ENCODE measurements at places on chromosomes 3 and 15.

DNA sequence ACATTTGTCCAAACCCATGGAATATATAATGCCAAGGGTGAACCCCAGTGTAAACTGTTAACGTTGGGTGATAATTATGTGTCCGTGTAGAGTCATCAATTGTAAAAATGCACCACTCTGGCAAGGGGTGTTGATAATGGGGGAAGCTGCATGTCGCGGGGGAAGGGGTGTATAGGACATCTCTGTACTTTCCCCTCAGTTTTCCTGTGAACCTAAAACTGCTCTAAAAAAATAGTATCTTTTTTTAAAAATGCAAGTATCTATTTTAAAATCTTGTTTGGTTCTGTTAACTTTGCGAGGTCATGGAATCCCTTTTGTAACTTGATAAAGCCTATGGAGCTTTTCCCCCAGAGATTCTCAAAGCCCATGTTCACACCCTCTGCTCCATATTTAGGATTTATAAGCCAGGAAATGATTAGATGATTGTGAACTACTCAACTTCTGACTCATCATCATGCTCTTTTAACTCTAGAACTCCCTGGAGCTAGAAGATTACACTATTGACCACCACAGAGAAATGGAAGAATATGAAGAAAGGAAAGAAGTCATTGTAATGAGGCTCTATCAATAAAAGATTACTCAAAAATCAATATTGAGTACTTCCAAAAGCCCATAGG is 56.1 kb upstream of the C3orf49 start:
- no peak for DNase-seq

GRCh38 chr15:83930392-83931212 is 276.7 kb downstream of the ADAMTSL3 start:
- DNase-seq = no peak

DNA sequence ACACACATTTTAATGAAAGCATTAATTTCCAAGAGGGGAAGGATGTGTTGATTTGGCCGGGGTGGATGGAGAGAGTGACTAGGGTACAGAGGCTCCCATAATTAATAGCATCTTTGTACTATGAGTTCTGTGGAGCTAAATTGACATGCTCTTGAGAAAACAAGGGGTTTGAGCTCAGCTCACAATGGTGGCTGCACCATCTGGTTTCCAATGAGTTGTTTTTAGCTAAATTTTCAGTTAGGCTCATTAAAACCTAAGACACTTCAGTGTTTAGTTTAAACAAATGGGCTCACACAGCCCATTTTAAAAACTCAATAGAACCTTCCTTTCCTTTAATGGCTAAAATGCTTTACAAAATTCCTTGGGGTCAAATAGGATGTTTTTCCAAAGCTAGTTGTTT is 199.7 kb downstream of the TNIK start:
- DNase-seq = no peak

DNA sequence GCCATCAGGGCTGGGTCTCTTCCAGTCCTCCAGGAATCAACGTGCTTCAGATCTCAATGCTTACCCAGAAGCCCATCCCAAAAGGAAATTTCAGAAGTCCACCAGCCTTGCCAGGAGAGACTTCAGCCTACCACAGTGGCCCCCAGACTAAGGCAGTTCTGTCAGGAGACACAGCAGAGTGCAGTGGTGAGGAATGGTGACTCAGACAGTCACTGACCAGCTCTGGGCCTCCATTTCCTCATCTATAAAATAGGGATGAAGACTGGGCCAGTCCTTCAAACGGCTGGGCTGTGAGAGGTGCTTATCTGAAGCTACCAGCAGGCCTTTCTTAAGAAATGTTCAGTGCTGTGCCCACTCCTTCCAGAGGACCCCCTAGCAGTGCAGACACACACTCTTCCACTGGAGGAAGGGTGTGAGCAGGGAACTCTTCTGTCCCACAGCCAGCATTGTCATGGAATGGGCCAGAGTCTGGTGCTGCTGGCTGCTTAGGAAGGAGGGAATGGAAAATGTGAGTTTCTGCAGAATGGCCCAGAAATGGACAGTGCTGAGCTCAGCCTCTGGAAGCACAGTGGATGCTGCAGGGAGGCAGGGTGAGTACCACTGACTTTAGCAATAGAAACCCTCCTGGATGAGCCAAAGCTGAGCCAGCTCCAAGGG is 41.6 kb upstream of the DUSP7 start:
- no peak for DNase-seq

- no peak for DNase-seq
Observed at GRCh38 chr3:48528048-48528447, 24.1 kb upstream of the SHISA5 start.

DNA sequence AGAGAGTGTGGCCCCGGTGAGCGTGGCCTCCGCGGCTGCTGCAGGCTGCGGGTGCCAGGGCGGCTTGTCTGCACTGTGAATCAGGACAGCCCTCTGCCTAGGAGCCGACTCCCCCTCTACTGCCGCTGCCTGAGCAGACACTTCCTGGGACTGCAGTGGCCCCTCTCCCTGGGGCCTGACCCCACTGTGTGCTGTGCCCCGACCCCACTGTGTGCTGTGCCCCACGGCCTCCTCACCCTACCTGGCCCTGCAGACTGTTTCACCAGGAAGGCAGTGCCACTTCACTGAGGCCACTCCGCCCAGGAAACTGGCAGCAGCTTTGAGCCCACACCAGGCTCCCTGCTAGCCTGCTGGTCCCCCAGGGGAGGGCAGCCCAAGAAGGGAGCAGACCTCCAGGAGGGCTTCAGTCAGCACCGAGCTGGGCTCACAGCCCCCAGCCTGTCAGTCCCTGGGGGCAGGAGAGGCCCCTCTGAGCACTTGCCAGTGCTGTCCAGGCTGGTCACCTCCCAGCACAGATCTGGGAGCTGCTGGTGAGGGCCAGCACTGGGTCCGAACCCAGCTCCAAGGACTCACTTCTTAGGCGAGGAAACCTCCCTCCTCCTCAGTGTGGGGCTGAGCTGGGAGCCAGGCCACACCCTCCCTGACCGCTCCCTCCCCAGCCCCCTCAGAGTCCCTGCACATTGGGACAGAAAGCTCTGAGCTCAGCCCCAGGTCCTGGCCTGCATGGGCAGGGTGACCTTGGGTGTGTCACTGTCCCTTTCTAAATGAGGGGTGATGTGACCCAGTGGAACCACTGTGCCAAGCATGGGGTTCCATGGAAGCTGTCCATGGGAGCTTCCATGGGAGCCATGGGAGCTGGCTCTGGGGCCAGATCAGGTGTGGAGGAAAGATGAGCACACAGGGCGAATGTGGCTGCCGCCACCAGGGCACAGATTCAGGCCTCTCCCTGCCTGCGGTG is 56.8 kb downstream of the DNAJB8 start:
- no peak for DNase-seq

- no peak for DNase-seq
Observed at GRCh38 chr3:117842086-117842485, 1132.5 kb downstream of the TUSC7 start.

- no peak for DNase-seq
Observed at GRCh38 chr15:72491768-72492167, 17.6 kb downstream of the ARIH1 start.

DNA sequence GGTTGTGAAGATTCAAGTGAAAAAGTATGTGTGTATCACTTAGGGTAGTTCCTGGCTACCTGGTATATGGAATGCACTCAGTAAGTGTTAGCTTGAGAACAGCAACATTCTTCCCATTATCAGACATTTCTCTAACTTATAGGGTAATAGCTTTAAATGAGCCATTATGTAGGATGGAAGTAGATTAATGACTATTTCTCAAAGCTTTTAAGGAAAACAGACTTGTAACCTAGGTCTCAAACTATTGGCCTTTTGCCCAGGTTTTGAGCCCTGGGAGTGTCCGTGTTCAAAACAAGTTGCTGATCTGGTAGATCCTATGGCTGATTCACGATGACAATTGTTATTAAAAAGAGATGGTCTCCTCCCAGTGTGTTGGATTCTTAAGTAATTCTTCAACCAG is 129.1 kb upstream of the UMPS start:
- DNase-seq = no peak

- no peak for DNase-seq
Observed at GRCh38 chr3:24802614-24803013, 308.0 kb upstream of the THRB start.

DNA sequence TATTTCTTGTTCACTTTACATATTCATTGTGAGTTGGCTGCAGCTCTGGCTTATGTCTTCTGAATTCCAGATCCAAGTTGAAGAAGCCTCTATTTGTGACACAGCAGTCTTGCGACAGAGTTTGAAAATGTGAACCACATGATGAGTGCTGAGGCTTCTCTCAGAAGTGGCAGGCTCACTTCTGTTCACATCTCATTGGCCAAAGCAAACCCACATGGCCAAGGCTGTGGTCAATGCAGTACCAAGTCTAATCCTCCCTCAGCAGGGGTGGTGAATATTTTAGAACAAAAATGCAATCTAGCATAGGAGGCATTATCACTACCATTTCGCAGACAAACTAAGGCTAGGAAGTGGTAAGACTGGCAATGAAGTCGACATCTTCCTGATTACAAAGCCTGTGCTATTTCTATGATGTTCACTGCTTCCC is 45.2 kb downstream of the CDCP1 start:
- DNase-seq = no peak

GRCh38 chr3:52014613-52015012 is 18.9 kb upstream of the RPL29 start:
- DNase-seq = no peak

GRCh38 chr3:40649346-40649745 is 124.6 kb downstream of the ZNF621 start:
- no peak for DNase-seq
